ENCODE measurements at places on chromosomes 2 and 18. TPM values are rescaled to one million over a fixed set of nuclear protein-coding genes. Genes with fewer than 3 reads are reported as not detected.
A peak's percentile ranks its signal among the peaks of the same experiment; 100 is the strongest.

- DNase-seq, result peak; percentile 24
These were observed 17.2 kb downstream of the SH3YL1 start for GRCh38 chr2:246489-247144.

DNA sequence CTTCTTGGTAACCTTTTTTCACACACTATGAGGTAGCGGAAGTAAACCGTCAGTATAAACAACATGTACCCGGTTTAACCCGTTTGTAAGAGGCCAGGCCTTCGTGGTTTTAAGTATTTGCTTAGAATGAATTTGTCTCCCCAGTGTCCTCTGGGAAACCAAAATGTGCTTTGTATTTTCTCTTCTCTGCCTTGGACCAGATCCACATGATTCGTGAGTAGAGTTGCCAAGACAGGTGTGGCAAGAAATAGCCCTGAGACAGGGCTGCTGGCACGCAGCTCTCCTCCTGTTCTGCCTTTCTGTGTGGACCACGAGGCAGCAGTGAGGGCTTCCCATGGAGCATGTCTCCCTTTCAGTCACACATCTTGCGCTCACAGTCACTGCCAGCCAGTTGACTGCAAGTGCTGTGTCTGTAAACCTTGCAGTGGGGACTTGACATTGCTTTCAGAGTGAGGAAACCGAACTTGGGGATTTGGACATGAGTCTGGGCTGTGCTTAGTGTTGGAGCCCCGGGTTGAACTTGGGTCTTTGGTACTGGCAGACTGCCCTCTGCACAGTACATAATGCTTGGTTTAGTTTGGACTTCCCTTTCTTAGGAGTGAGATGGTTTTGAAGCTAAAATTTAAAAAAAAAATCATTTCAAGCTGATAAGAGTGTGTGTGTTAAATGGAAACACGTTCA is 19.1 kb downstream of the BCL2L11 start:
- no peak for DNase-seq

GRCh38 chr2:123723706-123724105 is 301.4 kb upstream of the CNTNAP5 start:
- DNase-seq, result no peak

DNA sequence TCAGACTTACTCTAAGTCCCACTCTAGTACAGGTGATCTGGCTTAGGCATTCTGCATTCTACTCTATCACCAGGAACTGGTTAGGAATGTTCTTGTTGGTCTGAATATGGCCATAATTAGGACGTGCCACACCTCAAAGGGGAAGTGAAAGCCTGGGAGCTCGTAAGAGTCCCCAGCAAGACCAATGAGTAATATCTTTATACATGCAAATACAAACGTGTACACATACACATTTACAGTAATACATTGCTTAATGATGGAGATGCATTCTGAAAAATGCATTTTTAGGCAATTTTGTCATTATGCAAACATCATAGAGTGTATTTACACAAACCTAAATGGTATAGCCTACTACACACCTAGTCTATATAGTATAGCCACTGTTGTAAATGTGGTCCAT is 19.5 kb upstream of the ERCC3 start:
- DNase-seq, result no peak

- DNase-seq, result no peak
These were observed 658.4 kb downstream of the NYAP2 start for GRCh38 chr2:226057914-226058313.

DNA sequence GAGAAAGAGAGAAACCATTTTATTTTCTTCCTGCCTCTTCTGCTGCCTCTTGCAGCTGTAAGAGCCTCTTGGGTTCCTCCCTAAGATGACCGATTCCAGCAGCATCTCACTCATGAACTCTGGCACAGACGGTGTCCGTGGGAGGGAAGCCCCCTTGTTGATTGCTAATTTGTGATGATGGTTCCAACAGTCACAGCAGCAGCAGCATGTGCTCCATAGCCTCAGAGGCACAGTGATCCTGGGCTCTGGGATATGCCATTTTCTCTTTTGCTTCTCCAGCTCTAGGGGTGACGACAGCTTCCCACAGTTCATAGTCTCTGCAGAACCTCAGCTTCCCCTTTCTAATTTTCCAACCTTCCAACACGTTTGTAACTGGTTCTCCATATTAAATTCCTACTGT is 324.2 kb upstream of the HS6ST1 start:
- no peak for DNase-seq

DNA sequence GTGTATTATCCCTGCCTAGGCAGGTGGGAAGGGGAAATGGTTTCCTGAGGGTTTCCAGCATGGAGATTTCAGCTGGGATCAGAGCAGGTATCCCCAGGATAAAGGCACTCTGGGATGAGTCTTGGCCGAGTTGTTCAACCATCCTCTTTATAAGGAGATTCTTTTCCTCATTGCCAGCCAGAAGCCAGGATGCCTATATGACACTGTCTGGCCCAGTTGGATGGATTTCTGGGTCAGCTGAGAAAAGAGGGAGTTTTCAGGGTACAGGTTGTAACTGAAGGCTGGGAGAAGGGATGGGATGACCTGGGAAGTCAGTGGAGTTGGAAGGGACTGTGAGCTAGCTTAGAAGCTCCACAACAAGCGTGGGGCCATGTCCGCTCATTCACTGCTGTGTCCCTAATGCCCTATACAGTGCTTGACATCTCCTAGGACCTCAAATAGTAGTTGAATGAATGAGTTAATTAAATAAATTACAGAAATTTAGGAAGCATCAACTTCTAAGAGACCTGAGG is 8.3 kb downstream of the RHOB start:
- no peak for DNase-seq

DNA sequence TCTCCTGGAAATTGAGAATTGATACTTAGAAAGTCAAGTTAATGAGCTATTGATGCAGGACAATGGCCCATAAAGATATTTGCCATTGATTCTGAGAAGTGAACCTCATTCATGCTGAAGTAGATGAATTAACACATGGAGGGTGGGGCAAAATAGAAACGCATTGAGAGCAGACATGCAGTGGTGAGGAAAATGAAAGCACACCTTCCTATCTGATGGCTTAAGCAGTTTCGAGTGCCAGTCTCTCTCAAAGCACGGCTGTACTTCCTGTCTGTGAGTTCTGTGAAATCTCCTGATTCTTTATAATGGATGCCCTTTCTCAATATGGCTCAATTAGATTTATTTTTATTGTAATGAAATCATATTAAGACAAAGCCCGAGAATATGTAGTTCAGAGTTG is 247.0 kb downstream of the TMX3 start:
- no peak for DNase-seq

GRCh38 chr2:241191081-241191480 is 2.6 kb downstream of the ANO7 start:
- DNase-seq, result no peak

GRCh38 chr2:18900691-18901141 is 311.3 kb upstream of the NT5C1B start:
- no peak for DNase-seq

DNA sequence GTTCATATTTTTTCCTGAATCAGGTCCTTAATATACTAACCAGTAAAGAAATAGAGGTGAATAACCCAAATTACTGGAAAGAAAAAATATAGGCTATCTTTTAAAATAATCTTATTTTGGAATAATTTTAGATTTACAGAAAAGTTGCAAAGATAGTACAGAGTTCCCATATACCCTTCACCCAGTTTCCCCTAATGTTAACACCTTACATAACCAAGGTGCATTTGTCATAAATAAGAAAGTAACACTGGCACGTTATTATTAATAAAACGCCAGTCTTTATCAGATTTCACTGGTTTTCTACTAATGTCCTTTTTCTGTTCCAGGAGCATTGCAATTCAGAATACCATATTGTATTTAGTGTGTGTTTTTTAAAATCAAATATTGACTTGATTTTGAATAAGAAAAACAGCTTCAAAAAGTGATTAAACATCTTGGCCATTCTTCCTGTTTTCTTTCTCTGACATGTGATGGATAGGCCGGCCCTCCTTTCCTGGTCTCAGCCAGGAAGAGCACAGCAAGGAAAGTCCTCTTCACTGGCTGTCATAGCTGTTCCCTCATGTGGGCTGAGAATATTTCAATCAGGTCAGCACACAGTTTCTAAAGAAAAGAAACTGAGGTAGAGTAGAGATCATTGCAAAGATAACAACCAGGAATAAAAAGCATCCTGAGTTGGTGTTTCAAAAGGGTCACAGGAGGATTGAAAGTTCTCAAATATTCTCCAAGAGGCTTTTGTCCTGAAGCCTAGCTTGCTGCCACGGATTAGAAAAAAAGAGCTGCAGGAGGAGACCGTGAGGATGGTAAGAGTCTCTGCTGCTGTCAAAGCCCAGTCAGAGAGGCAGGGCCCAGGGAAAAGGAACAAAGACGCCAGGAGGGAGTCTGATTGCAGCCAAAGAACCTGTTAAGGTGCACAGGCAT is 79.3 kb upstream of the ARL5A start:
- DNase-seq, result no peak

GRCh38 chr2:46306988-46307655 is 9.9 kb downstream of the EPAS1 start:
- DNase-seq, result no peak

- DNase-seq, result no peak
These were observed 43.7 kb downstream of the FSIP2 start for GRCh38 chr2:185782223-185782769.

DNA sequence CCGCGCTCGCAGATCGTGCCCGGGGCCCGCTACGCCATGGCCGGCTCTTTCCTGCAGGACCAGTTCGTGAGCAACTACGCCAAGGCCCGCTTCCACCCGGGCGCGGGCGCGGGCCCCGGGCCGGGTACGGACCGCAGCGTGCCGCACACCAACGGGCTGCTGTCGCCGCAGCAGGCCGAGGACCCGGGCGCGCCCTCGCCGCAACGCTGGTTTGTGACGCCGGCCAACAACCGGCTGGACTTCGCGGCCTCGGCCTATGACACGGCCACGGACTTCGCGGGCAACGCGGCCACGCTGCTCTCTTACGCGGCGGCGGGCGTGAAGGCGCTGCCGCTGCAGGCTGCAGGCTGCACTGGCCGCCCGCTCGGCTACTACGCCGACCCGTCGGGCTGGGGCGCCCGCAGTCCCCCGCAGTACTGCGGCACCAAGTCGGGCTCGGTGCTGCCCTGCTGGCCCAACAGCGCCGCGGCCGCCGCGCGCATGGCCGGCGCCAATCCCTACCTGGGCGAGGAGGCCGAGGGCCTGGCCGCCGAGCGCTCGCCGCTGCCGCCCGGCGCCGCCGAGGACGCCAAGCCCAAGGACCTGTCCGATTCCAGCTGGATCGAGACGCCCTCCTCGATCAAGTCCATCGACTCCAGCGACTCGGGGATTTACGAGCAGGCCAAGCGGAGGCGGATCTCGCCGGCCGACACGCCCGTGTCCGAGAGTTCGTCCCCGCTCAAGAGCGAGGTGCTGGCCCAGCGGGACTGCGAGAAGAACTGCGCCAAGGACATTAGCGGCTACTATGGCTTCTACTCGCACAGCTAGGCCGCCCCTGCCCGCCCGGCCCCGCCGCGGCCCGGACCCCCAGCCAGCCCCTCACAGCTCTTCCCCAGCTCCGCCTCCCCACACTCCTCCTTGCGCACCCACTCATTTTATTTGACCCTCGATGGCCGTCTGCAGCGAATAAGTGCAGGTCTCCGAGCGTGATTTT is 7.6 kb downstream of the TBR1 start:
- DNase-seq, result no peak

GRCh38 chr2:172693037-172693436 is 42.6 kb upstream of the RAPGEF4 start:
- peak; percentile 91 for DNase-seq

DNA sequence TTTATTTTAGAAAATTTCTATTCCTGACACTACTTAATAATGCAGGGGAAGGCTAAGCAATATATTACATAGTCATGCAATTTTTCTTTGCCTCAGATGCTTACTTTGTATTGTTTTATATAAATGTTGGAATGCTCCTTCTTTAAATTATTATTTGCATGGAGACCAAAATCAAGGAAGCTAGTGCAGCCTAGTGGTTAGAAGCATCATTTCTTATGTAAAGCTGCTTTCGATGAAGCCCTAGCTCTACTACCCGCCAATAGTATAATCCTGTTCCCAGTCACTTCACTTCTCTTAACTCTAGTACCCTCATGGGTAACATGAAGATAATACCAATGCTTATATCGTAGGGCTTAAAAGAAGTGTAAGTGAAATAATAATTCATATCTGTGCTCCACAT is 198.9 kb downstream of the LRATD1 start:
- DNase-seq, result no peak

- DNase-seq, result no peak
These were observed 181.1 kb upstream of the EPAS1 start for GRCh38 chr2:46116150-46116549.

GRCh38 chr2:216736326-216736725 is 41.0 kb upstream of the IGFBP5 start:
- DNase-seq, result no peak

DNA sequence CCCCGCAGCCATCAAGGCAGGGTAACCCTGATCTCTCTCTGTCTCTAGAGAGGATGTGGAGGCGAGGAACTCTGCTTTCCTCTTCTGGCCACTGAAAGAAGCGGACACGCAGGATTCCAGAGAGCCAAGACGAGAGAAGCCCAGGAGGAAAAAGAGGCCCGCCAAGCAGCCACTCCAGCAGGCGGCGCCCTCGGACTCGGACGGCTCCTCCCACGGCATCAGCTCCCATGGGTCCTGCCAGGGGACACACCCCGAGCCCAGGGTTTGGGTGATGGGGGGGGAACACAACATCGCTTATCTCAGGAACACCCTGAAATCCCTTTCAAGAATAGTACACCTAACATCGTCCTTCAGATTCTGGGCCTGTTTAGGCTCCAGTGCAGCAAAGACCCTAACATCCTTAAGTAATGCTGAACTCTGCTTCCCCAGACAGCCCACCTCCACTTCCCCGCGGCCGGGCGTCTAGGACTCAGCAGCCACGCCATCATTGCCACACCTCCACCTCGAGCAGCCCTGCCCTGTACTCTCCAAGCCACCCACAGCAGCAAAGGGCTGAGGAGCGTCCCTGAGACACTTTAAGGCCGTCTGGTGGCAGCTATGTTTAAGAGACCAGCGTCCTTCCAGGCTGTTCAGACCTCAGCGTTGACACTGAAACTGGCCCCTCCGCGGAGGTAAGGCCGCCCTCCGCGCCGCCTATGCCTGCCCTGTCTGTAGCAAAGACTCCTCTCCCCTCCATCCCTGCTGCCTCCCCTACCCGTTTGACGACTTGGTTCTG is 34.3 kb upstream of the CNGA3 start:
- DNase-seq, result no peak

DNA sequence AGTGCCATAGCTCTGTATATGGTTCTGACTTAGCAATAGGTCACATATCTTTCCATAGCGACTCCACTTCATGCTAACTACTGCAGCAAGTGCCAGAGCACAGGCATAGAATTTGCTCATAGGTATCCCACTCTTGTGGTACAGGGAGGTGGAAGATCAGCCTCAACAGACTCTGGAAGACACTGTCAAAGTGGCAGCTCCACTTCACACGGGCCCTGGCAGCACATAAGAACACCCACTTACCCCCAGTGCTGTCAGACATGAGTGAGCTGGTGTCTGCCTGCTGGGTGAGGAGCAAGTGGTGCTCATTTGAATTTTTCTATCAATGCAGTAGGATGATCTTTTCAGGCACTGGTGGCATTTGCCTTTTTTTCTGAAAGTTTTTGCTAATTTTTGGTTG is 48.6 kb downstream of the BCL2L11 start:
- no peak for DNase-seq

GRCh38 chr2:104286841-104287240 is 567.1 kb upstream of the POU3F3 start:
- no peak for DNase-seq

The STARD6 gene
- total RNA-seq, result 0.33 TPM

The CXCR1 gene
- total RNA-seq, result not detected

The BCL2L11 gene
- 9.2 TPM for total RNA-seq

The CD28 gene
- 0.07 TPM for total RNA-seq

The OSBPL1A gene
- 8.6 TPM for total RNA-seq

The UGT1A8 gene
- not detected for total RNA-seq

The CREG2 gene
- 0.81 TPM for total RNA-seq

The SLC4A5 gene
- 0.04 TPM for total RNA-seq

Data from pulmonary artery endothelial cell (primary cell).